ENCODE measurements at places on chromosomes 1 and 21. TPM values are rescaled to one million over a fixed set of nuclear protein-coding genes. Genes with fewer than 3 reads are reported as not detected.
A peak's percentile ranks its signal among the peaks of the same experiment; 100 is the strongest.

ITLN2 gene
- total RNA-seq, result not detected

MROH7 gene
- total RNA-seq, result not detected

TRIM58 gene
- 0.09 TPM for total RNA-seq

POTED gene
- total RNA-seq, result not detected

GRCh38 chr1:147804942-147805723 lies 44.7 kb upstream of the GJA5 start:
- no peak for DNase-seq
- H3K27ac ChIP-seq, result no peak overlapping the region
- no peaks in the 10 kb centered on the region for H3K27me3 ChIP-seq

DNA sequence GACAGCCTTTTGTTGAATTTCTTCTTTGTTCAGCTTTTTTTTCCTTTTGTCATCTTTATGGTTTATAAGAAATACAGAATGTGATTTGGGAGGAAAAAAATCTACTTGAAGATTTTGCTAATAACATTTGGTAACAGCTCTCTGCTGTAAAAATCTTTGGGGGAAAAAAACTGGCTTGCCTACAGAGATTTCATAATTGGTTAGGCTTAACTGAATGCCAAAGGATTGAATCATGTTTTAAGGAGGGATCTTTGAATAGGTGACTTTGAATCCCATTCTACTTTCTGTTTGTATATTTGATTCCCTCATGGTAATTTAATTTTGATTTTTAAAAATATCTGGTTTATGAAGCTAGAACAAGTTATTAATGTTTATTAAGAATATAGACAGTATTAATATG lies 3.2 kb downstream of the BTF3L4 start:
- peaks cover 10% of the 10 kb centered on the region for H3K36me3 ChIP-seq
- no peak overlapping the region for H3K27ac ChIP-seq
- no peak for DNase-seq
- no peak overlapping the region for H3K4me3 ChIP-seq
- H3K27me3 ChIP-seq, result no peaks in the 10 kb centered on the region
- H3K4me1 ChIP-seq, result peaks cover 27% of the 10 kb centered on the region

DNA sequence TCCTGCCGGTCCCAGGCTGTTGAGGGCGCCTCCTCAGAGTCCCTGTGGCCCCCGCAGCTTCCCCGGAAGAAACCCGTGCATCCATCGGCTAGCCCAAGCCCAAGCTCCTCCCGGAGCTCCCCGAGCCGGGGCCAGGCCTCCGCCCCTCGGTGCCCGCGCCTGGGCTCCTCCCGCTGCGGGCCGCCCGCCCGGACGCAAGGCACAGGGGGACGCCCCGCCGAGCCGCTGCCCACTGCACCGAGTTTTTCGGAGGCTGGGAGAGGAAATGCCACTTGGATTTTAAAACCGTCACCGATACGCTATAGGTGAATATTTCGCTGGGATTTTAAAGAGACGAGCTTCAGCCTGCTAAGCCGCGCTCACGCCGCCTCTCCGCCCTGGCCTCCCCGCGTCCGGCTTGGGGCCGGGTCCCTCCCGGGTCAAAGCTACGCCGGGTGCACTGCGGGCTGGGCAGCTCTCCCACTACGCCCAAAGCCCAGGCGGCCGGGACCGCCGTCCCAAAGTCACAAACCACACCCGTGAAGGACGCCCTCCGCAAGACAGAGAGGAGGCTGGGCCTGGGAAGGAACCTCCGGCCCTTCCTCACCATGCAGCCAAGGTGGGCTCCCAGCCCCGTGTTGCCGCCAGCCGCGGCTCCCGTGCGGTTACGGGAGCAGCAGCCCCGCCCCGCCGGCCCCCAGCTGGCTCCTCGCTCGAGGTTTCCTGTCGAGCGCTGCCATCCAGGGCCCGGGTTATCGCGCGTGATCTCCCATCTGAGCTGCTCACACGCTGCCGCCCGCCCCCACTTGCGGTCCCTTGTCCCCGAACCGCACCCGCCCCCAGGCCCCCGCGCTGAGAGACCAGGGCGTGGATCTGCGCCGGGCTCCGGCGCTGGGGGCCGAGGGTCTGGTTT lies 63.2 kb downstream of the CD247 start:
- peaks cover 4% of the 10 kb centered on the region for H3K36me3 ChIP-seq
- peak overlapping the region; percentile 82 for H3K4me3 ChIP-seq
- H3K27me3 ChIP-seq, result no peaks in the 10 kb centered on the region
- peaks cover 73% of the 10 kb centered on the region for H3K4me1 ChIP-seq
- DNase-seq, result peak; percentile 82
- peak overlapping the region; percentile 66 for H3K27ac ChIP-seq

- no peak overlapping the region for H3K27ac ChIP-seq
- no peaks in the 10 kb centered on the region for H3K27me3 ChIP-seq
- no peaks in the 10 kb centered on the region for H3K36me3 ChIP-seq
- H3K4me3 ChIP-seq, result no peak overlapping the region
Observed at GRCh38 chr1:69824932-69825331, 257.2 kb downstream of the LRRC7 start.

GRCh38 chr21:41596241-41596925 lies 88.4 kb upstream of the TMPRSS2 start:
- H3K36me3 ChIP-seq, result no peaks in the 10 kb centered on the region
- H3K27me3 ChIP-seq, result no peaks in the 10 kb centered on the region
- no peaks in the 10 kb centered on the region for H3K4me1 ChIP-seq
- H3K4me3 ChIP-seq, result no peak overlapping the region
- no peak overlapping the region for H3K27ac ChIP-seq
- DNase-seq, result no peak

GRCh38 chr1:212967801-212968200 lies 17.5 kb downstream of the VASH2 start:
- H3K27ac ChIP-seq, result no peak overlapping the region
- no peak overlapping the region for H3K4me3 ChIP-seq
- H3K36me3 ChIP-seq, result no peaks in the 10 kb centered on the region
- H3K4me1 ChIP-seq, result no peaks in the 10 kb centered on the region
- H3K27me3 ChIP-seq, result peaks cover 5% of the 10 kb centered on the region
- no peak for DNase-seq

DNA sequence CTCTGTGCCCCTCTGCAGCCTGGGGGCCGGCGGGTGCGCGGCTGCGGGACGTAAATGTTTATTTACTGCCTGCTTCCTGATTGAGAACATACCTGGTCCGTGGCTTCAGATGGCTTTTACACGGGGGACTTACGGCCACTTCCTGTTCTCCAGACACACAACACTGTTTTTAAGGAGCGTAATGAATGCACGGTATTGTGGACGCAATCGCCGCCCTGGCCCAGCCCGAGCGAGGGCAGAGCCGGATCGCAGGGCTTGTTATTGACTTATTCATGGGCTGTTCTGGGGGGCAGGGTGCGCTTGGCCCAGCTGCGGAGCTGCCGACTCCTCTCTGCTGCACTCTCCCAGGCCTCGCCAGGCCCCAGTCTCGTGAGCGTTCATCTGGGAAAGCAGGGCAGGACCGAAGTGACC lies 52.8 kb upstream of the ACTRT2 start:
- H3K36me3 ChIP-seq, result no peaks in the 10 kb centered on the region
- H3K4me3 ChIP-seq, result no peak overlapping the region
- no peak for DNase-seq
- H3K27ac ChIP-seq, result no peak overlapping the region
- H3K4me1 ChIP-seq, result no peaks in the 10 kb centered on the region
- no peaks in the 10 kb centered on the region for H3K27me3 ChIP-seq

DNA sequence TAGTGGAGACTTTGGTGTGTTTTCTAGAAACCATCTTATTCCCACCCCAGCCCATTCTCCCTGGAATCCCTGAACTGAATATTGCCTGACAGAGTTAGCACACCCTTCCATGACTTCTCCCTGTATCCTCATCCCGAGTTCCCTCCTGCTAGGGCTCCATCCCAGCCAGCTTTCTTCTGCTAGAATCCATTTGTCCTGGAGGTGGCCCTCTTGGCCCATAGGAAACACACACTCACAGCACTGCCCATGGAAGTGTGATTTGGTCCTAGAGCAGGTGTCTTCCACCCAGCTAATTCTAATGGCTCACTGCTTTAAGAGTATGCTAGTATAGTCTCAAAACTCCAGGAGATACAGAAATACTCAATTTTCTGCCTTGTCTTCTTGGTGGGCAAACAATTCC lies 4.1 kb downstream of the KRTAP15-1 start:
- H3K36me3 ChIP-seq, result no peaks in the 10 kb centered on the region
- H3K27me3 ChIP-seq, result no peaks in the 10 kb centered on the region
- no peaks in the 10 kb centered on the region for H3K4me1 ChIP-seq
- H3K27ac ChIP-seq, result no peak overlapping the region
- no peak overlapping the region for H3K4me3 ChIP-seq

- no peaks in the 10 kb centered on the region for H3K4me1 ChIP-seq
- no peak overlapping the region for H3K27ac ChIP-seq
- DNase-seq, result no peak
- no peaks in the 10 kb centered on the region for H3K27me3 ChIP-seq
- no peaks in the 10 kb centered on the region for H3K36me3 ChIP-seq
Observed at GRCh38 chr1:14242870-14243269, 355.6 kb upstream of the KAZN start.

DNA sequence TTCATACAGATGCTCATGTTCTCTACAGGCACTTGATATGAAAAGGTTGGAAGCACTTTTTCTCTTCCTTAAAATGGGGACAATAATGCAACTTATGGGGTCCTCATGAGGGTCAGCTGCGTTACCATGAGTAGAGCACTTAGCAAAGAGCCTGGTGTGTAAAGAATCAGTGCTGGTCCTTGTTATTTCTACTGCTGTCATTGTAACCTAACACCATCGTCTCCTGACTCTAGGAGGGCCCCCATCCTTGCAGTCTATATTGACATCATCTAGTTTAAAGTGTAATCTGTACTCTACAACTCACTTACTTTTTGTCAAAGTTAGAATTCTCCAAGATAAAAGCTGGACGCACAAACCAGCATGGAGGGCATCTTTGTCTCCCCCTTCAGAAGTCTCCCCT lies 2.4 kb downstream of the CAPN9 start:
- no peak overlapping the region for H3K4me3 ChIP-seq
- H3K27ac ChIP-seq, result no peak overlapping the region
- H3K36me3 ChIP-seq, result no peaks in the 10 kb centered on the region
- DNase-seq, result no peak
- H3K27me3 ChIP-seq, result no peaks in the 10 kb centered on the region

DNA sequence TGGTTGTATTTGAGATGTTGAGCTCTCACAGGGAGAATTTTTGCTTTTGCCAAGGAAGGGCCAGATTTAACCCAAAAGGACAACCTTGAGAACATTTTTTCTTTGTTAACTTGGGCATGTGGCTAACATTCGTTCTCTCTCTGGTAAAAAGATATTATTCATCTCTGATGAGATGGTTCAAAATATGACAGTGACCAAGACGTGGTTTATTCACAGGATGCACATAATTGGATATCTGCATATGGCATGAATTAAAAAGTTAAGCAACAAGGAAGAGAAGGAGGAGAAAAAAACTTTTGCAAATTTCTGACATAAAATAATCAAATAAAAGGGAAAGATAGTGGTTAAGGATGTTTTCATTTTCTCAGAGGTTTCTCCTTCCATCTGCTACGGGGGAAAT lies 43.1 kb upstream of the BCL10 start:
- peaks cover 8% of the 10 kb centered on the region for H3K27me3 ChIP-seq
- no peak overlapping the region for H3K27ac ChIP-seq
- H3K36me3 ChIP-seq, result no peaks in the 10 kb centered on the region
- H3K4me3 ChIP-seq, result no peak overlapping the region
- DNase-seq, result no peak
- no peaks in the 10 kb centered on the region for H3K4me1 ChIP-seq

All from CD8-positive, alpha-beta memory T cell (primary cell).